ENCODE measurements at places on chromosomes 6 and 20.

- DNase-seq = no peak
Observed at GRCh38 chr6:81969011-81969410, 216.5 kb upstream of the TENT5A start.

DNA sequence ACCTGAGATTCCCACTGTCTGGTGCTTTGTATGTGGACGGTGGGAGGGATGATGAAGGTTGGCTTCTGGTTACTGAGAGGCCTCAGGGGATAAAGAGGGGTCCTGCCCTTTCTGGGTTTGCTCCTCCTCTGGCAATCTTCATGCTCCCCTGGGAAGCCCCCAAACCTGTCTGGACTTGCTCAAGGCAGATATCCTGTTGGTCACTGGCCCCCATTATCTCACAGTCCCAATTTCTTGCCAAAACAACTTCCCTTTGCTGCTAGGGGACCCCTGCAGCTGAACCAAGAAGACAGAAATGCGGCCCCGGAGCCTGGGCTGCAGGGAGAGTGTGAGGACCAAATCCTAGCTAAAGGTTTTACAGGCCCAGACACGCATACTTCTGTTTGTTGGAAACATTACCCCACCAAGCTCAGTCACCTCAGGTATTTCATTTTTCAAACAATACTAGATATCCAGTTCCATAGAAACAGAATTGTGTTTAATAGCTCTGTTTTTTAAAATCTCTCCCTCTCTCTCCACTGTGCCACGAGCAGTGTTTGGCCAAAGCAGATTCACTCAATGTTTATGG is 63.4 kb upstream of the MRPS10 start:
- no peak for DNase-seq

- DNase-seq = no peak
Observed at GRCh38 chr20:24977336-24977735, 15.2 kb downstream of the APMAP start.

- no peak for DNase-seq
Observed at GRCh38 chr20:5696011-5696559, 54.1 kb upstream of the SHLD1 start.

DNA sequence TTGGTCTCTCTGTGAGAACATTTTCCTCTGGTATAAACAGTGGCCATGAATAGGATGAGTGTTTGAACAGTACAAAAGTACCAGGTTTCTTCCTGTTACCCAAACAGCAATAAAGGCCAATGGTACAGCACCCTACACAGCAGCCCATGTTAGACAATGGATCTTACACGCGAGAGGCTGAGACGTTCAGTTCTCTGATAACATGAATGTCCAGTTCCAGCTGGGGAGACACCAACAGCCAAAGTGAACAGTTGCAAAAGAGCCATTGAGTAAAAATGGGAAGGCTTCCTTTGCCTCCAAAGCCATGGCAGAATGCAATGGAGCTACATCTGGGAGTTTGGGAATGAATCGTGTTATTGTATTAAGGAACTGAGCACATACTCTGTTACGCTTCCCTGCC is 246.8 kb upstream of the SGK1 start:
- DNase-seq = peak; percentile 47
